ENCODE measurements at places on chromosomes 11 and 22.

DNA sequence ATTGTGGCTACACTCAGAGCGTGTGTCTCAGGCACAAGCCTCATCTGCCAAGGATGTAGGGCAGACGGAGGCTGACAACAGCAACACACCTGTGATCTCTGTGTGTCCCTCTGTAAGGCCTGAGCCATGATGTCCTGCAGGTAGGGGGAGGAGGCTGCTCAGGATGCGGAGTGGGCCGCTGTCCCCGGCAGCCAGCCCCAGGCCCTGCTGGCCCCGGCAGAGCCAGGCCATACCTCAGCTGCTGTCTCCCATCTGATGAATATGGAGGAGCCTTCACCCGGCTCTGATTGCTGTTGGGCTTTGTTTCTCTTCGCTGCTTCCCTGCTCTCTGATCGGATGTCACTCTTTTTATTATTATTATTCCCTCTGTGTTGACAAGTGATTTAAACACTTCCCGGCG is 83.6 kb upstream of the NCAM1 start:
- DNase-seq: no peak

DNA sequence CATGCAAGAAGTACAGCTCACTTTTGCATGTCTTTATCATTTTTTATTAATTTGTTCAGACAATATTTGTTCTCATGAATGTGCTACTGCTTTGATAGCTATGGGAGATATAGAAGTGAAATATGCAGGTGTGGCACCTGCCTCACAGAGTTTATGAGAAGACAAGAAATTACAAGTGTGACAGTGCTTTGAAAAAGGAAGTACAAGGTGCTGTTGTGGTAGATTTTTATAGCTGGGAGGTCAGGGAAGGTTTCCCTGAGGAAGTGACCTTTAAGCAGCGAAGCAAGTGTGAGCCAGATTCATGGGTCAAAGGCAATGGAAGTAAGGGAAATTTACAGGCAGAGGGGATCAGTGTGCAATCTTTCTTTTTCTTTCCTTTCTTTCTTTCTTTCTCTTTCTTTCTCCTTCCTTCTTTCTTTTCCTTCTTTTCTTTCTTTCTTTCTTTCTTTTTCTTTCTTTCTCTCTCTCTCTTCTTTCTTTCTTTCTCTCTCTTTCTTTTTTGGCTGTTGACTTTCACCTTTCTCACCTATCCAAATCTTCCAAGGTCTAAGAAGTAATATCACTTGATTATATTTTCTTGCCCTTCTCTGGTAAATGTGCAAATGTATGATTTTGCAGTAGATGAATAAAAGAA is 6.4 kb upstream of the BMAL1 start:
- no peak for DNase-seq

DNA sequence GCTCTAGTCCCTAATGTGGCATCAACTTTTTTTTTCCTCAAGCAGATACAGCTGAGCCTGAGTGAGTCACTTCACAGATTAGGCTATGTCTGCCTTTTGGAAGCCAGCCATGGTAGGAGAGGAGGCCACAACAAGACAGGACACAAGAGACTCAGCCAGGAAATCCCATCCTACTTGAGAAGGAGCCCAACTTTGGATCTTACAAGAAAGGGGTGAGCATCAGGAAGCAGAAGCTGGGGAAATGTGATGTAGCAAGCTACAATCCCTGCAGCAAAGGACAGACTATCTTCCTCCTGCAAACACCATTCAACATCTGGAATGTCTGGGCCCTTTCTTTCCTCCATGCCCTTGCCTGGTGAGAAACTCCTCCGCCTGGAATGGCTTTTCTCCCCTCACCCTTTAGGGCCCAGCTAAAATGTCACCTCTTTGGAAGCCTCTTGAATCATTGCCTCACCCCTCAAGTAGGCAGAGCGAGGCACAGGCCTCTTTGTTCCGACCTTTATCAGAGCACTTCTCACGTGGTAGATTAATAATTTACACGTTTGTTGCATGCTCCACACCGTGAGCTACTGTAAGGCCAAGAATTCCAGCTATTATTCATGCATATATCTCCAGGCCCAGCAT is 156.4 kb upstream of the PITPNB start:
- peak; percentile 84 for DNase-seq

DNA sequence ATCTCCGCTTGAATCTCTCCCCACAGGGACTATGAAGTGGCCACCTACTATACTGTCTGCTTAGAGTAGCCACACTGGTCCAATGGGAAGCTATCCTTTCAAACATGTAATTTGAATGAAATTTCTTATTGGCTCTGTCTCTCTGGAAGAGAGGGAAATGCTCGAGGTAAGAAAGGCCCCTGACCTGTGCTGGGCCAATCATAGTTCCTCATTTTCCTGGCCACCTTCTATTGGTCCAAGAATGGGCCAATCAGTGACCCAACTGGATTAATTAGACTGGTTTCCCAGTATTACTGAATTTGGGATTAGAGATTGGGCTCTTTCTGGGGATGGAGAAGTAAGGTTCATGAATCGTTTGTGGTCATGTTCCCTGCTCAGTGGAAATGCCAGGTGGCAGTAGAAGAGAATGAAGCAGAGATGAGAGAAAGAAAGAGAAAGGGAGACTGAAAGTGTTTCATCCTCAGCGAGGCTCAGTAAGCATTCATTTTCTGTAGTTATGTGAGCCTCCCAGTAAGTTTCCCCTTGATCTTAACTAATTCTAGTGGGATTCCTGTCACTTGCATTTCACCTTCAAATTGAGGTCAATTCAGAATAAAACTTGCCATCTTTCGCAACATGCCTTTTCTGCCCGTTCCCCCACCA is 8.4 kb upstream of the MMP20 start:
- no peak for DNase-seq

DNA sequence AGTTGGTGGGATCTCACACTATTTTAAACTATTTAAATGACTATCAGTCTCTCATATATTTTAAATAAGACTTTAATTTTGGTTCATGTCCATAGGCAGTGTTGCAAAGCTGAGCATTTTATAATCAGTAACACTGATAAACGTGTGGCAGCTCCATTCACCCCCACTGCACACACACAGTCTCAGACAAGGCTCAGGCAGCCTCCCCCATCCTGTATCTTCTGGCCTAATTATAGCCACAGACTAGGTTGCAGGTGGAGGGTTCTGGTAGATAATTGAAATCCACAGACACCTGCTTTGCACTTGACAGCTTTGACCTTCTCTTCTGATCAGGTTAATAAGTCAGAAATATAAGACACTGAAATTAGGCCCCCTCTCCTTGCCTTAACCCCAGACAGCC is 118.5 kb upstream of the LDLRAD3 start:
- no peak for DNase-seq

DNA sequence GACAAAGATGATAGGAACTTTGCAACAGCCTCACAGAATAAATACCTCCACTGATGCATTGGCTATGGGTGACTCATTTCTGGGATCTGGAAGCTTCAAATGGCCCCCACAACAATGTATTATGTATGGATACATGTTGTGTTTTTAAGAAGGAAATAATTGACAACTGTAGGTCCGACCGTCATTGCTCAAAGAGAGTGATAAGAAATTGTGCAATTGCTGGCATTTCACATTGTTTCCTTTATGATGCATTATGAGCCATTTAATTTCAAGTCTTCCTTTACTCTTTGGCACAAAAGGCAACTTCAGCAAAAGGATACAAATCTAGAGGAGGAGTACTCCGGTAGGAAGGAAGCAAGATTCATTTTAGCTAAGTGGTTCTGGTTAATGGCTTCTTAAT is 2.0 kb downstream of the ANO3 start:
- peak; percentile 73 for DNase-seq

DNA sequence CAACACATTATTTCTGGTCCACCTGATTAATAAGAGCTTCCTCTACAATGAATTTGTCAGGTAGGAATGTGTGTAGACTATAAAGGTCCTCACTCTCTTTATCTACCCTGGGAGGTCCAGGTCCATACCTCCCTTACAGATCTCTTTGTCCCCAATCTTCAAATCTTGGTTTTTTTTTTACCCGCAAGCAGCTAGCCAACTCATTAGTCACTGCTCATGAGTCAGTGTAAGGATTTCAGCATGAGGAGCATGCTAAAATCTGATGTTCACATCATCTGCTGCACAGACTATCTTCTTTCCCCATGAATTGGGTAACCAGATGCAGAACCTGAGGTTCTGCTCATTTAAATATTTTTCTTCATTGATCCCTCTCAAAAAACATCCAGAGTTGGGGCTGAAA is 397.0 kb upstream of the ISX start:
- DNase-seq: no peak

GRCh38 chr11:7575841-7576725 is 62.3 kb downstream of the PPFIBP2 start:
- DNase-seq: no peak

DNA sequence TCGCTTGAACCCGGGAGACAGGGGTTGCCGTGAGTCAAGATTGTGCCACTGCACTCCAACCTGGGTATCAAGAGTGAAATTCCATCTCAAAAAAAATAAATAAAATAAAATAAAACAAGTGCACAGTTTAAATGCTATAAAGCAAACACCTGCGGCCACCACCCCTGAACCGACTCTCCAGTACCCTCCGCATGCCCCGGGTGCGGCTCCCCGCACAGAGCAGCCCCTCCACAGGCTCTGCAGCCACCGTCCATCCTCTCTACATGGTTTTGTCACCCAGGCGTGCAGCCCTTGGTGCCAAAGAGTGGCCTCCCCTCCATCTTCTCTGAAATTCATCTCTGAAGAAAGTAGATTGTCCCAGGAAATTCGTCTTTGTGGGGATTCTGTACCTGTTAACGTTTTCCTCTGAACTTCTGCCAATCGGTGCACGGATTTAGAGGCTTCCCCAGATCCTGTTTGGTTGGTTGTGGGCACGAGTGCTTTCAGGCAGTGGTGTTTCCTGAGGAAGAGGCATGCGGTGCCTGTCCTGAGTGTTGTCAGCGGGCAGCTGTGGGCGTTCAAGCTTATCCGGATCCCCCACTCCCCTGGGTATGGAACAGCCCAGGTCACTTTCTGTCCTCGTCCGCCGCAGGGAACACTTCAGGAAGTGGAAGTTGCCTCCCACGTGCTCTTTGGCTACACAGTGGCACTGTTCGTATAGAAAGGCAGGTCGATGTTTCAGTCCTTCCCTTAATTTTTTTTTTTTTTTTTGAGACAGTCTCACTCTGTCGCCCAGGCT is 4.1 kb downstream of the MIOX start:
- no peak for DNase-seq

DNA sequence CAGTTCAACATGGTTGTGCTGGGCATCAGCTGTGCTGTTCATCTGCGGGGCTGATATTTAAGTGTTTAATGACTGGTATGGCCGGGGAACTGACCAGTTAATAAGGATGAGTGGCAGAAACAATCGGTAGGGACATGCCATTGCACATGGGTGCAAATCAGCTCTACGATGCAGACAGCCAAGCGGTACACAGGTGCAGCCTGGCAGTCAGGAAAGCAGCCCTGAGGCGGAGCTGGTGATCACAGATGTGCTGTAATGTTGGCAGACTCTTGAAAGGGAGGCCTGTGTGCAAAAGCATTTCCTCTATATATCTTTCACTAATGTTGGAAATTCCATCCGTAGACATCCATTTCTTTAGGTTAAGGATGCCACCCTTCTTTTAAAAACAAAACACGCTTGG is 1.1 kb downstream of the MMP20 start:
- DNase-seq: no peak

DNA sequence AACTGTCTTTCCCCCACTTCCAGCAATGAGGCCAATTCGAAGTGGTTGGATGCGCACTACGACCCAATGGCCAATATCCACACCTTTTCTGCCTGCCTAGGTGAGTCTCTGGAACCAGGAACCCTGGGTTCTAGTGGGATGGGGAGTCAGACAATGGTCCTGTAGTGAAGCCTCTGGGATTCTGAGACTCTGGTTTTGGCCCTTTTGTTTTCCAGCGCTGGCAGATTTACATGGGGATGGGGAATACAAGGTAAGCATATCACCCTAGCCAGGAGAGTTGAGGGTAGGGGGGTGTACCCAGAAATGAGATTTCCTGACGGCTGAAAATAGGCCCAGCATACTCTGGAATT is 530 bp downstream of the BBS1 start:
- no peak for DNase-seq

GRCh38 chr11:69509381-69509780 is 27.9 kb downstream of the LINC01488 start:
- no peak for DNase-seq
